HFFc6 (cell line): ENCODE measurements at places on chromosomes 11 and 22. TPM values are rescaled to one million over a fixed set of nuclear protein-coding genes. Genes with fewer than 3 reads are reported as not detected.

DNA sequence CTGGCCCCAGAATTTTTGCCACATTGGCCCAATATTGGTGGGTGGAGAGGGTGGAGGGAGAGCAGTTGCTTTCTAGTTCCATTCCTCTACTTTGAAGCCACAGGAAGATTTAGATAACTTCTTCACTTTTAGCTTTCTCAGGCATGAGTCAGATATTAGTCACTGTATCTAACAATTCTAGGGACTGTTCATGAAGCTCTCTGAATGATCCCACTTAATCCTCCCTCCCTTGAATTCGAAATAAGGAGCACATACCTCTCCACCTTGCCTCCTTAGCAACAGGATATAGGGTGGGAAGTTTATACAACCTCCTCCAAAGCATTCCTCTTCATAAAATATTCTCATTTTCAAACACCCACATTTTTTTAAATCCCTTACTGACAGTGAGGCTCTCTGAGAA, 13.5 kb downstream of the FSHB start:
- peak; percentile 4 for DNase-seq

DNA sequence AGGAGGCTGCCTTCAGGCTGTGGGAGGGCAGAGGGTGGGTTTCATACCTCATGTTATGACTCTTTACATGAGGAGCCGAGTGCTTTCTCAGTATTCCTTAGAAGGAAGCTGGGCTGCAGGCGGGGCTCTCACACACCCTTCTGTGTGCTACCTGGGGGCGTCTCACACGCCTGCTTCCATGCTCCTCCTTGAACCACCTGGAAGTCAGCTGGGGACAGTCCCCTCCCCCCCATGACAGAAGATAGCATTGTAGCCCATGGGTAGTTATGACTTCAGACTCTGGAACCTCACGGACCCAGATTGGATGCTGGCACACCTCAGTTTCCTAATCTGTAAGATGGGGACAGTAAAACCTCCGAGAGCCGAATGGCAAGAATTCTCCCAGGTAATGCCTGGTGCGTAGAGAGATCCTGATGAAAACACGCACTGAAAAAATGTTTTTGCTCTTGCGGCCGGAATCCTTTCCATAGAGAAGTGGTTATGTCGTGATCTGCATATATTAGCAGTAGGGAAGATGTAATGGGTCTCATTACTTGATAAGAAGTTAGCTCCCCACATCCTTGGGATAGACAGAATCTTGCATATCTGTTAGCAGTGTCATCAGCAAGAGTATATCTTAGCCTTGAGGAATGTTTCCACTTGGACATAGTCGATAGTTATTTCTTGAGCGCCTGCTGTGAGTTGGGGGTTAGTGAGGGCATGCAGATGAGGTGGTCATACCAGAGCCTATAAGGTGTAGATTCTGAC, 4.9 kb downstream of the DAGLA start:
- no peak for DNase-seq

DNA sequence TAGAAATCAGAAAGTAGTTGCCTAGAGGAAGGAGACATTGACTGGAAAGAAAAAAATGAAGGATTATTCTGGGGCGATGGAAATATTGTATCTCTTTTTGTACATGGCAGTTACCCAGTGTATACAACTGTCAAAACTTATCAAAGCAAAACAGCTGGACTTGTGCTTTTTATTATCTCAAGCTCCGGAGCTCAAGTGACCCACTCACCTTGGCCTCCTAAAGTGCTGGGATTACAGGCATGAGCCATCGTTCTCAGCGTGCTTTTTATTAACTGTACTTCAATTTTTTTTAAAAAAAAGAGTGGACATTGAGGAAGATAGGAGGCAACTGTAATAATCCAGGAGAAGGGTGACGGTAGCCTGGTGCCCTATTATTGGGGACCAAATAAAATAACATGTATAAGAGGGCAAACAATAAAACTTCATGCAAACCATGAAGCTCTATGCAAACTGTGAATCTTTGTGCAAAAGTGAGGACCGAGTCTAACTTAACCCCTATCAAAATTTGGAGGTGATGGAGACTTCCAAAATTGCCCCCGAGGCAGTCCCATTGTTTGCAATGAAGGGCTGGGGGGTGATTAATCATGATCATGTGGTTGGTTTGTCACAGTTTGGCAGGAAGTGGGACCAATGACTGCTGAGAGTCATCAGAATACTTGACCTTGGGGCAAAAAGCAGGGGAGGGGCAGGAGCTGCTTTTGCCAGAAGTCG, 23.5 kb downstream of the FZD4 start:
- DNase-seq = peak; percentile 72

DNA sequence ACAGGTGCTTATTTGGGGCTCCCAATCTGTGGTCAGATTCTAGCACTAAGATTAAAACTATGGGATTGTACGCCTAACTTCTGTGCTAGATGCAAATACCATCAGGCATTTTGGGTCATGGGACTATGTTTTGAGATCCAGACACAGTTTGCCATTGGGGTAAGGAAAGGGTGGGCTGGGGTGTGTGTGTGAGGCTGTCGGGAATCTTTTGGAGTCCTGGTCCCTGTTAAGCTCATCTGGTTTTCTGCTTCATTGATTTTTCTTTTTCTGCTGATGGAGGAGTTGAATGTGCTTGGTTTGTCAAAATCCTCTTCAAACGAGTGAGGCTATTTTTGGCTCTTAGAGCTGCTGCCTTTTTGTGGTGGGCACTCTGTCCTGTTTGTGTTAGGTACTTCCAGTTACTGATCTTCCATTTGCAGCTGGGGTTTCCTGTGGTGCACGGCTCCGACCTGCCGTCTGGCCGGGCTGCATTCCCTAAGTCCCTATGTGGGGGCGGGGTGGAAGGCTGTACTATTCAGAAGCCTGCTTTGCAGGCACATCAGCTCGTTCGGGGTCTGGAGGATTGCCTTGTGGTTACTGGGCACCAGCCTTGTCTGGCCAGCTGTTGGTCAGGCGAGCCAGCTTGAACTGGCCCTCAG, 2.9 kb downstream of the BCR start:
- DNase-seq = no peak

DNA sequence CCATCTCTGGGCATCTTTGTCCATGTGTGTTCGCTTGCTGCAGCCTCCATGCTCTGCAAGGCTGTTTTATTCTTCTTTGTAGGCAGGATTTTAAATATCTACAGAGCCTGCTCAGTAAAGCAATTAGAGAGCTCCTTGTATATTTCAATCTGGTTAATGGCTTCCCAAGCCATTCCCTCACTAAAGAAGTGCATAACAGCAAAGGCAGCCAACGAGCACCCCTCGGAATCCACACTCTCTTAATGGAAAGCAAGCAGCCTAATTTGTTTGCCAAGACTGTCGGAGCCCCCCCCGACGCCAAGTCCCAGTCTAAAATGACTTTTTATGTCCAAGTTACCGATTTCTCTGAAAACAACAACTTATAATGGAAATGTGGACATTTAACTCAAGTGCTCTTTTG, 123.6 kb downstream of the ARL14EP start:
- no peak for DNase-seq

- DNase-seq = no peak
Measured at GRCh38 chr22:45477366-45478107, 25.1 kb upstream of the FBLN1 start.

The OR6T1 gene
- not detected in 3 replicates for total RNA-seq

DNA sequence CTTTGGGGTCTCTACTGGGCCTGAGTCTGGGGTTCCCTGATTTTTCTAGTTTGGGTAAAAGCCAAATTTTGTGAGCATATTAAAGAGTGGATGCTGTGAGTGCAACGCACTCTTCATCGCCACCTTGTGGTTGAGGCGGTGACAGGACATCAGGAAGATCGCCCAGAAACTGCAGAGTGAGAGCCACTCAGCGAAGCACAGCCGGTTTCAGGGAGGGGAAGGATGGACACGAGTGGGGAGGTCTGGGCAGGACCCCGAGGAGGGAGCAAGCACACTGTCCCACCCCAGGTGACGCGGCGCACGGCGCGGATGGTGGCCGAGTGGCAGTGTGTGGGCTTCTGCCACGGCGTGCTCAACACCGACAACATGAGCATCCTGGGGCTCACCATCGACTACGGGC, 9.1 kb downstream of the SELENOO start:
- DNase-seq = peak; percentile 53

GRCh38 chr22:50250555-50251476, at the start of gene HDAC10:
Gene HDAC10 (minus strand): TSS chr22:50251265. CDS start chr22:50251032, 233 bp downstream.
- peak; percentile 64 for DNase-seq

DNA sequence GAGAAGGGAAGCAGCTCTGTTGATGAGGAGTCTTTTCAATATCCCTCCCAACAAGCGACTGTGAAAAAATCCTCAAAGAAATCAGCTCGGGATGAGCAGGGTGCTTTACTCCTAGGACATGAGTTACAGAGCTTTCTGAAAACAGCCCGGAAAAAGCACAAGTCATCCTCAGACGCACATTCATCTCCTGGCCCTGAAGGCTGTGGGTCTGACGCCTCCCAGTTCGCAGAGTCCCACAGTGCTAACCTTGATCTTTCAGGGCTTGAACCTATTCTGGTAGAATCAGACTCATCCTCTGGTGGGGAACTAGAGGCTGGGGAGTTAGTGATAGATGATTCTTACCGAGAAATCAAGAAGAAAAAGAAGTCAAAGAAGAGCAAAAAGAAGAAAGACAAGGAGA, 7.7 kb downstream of the HMGXB4 start:
- DNase-seq = no peak

DNA sequence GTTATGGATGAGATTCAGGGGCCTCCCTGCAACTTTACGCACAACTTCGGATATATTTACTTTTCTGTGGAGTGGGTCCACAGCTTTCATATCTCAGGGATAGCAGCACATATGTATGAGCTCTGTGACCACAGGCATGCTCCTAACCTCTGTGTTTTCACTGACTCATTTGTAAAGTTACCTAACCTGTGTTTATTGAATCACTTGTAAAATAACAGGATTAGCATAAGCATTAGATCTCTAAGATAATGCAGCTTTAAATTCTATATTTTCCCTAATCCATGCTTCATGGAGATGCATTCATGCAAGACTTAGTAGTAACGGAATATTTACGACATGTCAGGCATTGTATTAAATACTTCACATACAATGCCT, 47.9 kb upstream of the DDI1 start:
- peak; percentile 45 for DNase-seq

DNA sequence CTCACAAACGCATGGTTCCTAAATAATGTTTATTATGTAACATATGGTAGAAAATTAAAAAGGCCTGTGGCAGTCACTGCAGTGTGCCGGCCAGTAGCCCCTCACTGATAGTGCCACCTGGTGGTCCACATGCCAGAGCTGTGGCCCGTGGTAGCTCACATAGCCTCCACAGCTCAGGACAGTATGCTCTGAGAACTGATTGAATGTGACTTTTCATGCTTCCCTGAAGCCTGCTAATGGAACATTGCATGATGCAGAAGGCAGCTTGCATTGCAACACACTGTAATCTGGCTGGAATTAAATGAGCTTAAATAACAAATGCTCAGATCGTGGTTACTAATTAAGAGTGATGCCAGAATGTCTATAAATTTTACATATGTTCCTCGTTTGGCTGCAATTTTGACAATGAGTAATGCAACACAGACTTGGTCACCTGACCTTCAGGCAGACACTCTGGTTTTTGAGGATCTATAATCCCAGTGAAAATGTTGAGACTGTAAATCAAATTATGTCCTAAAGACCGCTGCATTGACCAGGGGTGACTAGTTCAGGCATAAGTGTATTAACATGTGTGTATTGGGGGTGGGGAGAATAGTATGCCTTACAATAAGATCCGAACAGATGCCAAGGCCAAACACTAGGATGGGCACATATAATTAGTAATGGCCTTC, 566.4 kb downstream of the METTL15 start:
- peak; percentile 86 for DNase-seq
